ENCODE measurements at places on chromosomes 6 and 20.

DNA sequence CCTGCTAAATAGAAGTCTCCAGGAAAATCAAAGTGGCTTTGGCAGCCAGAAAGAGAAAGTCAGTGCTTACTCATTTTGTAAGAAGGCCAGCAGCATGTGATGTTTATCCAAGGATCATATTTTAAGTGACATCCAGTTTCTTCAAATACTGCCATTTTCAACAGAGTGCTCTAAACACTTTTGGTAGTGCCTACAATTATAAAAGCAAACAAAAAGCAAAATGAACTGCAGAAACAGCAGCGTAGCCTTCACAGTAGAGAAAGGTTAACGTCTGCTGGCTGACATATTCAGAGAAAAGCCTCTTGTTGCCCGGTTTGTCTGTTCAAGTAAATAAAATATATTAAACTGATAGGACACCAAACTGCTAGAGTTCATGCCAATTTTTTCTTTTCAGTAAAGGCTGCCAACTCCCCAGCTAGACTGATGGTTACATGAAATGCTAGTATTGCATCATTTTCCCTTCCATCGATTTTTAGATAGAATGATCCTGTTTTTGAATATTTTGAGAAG is 705.7 kb upstream of the SLC35B3 start:
- no peak for DNase-seq

DNA sequence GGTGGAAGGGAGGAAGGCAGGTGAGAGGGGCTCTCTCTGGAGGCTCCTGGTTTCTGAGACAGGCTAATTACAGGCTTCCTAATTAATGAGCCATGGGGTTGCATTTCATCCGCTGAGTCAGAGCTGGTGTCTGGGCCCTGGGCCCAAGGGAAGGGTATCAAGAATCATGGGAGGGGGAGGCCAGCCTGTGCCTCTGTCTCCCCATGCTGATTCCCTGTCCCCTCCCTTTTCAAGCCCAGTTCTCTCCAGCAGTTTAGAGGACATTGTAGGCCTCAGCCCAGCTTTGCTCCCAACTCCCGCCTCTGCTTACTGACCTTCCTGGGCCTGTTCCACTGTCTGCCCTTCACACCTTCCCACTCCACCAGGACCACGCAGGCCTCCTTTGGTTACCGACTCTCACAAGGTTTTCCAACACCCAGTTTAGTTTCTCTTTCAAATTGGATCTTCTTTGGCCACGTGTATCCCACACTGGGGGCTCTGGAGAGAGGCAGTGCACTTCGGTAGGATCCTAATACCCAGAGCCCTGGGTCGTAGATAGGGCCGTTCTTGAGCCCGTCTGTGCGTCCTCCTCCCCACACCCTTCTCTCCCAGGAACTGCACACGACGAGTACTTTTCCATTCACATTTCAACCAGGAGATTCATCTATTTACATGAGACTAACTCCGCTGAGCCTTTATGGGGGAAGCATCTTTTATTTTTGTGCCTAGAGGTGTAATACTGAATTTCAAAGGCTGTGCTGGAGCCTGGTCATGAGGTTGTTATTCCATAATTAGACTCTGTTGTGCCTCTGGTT is 18.2 kb upstream of the AVP start:
- DNase-seq: no peak

DNA sequence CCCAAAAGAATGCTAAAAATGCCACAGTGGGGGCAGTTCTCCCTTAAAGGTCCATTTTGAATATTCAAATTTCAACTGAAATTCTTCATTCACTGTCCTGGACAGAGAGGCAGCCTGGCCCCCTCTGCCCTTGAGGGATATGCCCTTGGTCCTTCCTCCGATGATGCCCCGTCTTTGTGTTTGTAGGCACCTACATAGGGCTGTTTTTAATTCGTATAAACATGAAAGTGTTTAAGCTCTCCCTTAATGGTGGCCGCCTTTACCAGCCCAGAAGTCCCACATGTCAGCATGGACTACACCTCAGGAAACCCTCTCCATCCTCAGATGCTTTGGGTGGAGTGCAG is 70.2 kb downstream of the SSR1 start:
- DNase-seq: no peak

GRCh38 chr6:13526357-13526726 is 38.9 kb upstream of the GFOD1 start:
- no peak for DNase-seq

- DNase-seq: no peak
Observed at GRCh38 chr20:37903317-37904007, 535 bp downstream of the VSTM2L start.

Data from stimulated activated CD8-positive, alpha-beta memory T cell treated with anti-CD3 and anti-CD28 coated beads, Interleukin-7, amount 100 ng/mL, for 1 hour (primary cell).